AG09319 (cell line): ENCODE measurements at places on chromosomes 7 and 10.

DNA sequence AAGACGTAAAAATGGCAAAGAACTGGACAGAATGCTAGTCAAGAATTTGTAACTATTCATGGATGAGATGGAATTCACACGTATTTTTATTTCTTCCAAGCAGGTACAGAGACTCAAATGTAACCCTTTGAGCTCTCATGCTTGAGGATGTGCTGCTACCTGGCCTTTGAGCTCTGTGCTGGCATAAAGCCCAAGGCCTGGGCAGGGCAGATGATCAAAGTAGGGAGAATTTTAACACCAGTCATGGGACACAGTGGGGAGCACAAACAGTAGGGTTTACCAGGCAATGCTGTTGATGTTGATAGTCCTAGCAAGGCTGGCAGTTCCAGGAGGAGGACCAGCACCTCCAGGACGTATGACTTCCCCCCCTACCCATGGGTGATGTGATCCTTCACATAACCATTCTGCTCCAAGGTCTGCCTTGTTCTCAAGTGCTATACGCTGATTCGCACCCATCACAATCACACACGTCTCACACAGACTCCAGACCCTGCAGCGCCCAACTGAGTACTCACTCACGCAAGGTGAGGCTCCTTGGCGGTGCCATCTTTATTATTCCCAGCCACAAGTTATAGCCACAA lies 48.6 kb upstream of the DLG5 start:
- DNase-seq, result no peak

DNA sequence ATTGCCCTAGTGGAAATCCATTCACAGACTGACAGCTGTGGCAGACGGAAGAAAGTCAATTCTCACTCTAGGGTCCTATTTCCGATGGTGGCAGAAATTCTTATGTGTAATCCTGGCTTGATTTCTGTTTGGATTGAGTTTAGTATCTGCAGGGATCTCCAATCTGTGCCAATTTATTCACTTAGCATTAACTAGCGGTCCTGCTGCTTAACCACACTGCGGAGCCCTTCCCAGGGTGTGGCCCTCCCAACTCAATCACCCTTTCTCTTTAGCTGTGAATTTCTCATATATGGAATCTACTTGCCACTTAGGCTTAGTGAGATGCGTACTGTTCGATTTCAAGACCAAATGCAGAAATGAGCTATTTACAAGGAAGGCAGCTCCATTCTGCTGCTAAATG lies 215.7 kb downstream of the SFMBT2 start:
- DNase-seq, result no peak

DNA sequence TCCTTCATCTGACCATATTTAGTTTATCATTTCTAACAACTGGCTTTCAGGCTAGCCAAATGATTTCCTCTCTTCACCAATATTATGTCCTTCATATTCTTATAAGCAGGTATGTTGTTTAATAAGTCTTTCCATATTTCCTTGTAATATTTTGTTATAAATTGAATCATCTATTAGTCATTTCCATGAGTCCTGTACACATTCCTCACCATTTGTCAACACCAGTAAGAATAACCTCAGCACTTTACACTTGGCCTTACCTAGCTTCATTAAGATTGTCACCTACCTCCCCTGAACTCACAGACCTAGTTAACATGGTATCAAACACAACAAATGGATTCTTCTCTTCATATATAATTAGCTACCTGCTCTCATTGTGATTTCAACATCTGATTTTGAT lies 282.3 kb downstream of the SEMA3D start:
- no peak for DNase-seq

GRCh38 chr10:32937911-32938424 lies 20.1 kb downstream of the ITGB1 start:
- no peak for DNase-seq

DNA sequence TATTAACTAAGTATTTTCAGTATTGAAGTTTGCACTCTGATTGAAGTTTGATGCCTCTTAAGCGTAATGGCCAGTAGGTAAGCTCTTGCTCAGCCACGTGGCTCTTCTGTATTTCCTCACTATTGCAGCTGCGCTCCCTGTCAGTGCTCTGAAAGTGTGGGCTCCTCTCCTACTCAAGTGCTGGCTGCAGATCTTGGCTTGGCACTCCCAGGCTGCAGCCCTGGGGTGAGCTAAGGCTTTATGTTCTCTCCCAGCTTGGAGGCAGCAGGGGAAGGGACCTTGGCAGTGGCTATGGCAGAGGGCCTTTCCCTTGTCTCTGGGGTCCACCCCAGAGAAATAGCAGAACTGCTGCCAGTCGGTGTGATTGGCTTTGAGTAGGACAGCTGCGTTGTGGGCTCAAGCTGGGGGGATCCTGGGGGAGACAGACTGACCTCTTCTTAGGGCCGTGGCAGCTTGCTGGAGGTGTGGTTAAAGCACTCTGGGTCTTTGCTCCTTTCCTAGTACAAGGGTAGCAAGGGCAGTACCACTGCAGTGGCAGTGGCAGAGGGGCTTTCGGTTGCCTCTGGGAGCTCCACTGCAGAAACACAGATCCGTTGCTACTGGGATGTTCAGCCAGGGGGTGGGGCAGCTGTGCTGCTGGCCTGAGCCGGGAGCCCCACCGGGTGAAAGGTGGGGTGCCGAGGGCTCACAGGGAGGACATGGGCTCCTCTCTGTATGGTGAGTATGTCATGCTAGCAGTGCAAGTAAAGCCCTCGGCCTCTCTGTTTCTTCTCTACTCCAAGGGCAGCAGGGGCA lies 100.5 kb downstream of the GLCCI1 start:
- no peak for DNase-seq

DNA sequence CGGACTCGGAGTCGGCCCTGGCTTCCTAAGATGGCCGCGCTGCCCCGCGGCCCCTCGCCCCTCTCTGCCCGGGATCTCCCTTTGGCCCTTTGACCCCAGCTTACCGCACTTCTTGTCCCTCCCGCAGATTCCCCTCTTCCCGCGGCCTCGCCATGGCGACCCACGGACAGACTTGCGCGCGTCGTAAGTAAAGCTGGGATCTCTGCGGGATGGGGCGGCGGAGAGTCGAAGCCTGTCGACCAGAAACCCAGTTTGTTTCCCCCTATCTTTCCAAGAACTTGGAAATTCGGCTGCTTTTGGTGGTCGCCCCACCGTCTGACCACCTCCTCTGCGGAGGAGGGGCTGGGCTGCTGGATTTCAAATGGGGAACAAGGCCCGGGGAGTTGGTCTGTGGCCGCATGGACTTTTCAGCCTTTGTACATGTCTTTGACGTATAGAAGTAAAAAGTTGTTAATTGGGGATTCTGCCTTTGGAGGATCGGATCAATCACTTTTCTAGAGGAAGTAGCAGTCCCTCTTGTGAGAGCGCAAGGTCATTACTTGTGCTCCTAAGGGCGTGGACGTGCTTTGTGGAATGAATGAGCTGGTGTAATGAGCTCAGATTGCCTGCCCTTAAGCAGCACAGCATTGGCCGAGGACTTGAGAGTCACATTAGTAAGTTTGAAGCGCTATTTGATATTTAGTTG lies 553 bp downstream of the VDAC2 start:
- no peak for DNase-seq

GRCh38 chr7:142542942-142543341 lies 206.3 kb upstream of the PRSS1 start:
- DNase-seq, result no peak

GRCh38 chr7:151023232-151023631 lies 1.1 kb downstream of the ATG9B start:
- no peak for DNase-seq

- no peak for DNase-seq
Measured at GRCh38 chr7:122727759-122728158, 25.0 kb upstream of the RNF148 start.

- DNase-seq, result peak; percentile 66
Measured at GRCh38 chr7:102991540-102992214, 78.9 kb downstream of the LRRC17 start.

DNA sequence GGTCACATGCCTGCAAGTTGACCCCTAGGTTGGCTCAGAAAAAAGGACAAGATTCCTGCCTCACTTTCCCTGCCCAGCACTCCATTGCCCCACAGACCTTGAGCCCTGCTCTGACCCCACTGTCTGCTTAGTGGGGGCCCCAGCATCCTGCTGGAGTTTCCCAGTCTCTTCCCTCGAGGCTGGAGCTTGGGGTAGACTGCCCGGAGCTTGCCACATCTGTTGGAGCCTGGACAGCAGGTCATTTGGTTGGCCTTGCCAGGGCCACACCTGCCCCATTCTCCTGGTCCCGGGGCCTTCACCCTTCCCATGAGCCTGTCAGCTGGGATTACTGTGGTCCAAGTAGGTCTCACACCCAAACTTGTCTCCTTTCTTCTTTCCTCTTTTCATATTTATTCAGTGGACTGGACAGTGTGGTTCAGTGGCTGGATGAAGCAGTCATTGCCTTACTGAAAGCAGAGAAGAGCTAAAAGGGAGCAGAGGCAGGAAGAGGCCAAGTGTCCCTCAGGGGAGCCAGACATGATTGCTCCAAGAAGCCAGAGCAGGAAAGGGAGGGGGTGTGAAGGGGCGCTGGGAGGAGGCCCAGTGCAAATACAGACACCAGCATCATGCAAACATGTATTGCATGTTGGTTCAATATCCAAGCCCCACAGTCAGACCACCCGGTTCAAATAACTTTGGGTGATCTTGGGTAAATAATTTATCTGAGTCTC lies 56.2 kb upstream of the CACUL1 start:
- DNase-seq, result no peak

DNA sequence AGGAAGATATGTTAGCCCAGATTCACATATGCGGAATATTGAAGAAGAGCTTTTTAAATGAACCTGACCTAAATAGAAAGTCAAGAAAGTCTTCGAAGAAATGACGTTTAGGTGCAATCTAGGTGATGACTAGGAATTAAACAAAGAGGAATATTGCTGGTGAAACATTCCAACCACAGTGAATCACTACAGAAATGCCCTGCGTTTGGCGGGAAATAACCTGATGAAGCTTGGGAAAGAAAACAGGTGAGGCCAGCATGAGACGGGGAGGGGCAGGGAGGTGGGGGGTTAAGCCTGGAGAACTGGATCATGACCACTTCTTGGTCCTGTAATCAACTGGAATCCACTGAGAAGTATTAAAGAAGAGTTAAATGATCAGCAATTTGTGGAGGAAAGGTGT lies 299.4 kb upstream of the VSTM2A start:
- DNase-seq, result no peak

DNA sequence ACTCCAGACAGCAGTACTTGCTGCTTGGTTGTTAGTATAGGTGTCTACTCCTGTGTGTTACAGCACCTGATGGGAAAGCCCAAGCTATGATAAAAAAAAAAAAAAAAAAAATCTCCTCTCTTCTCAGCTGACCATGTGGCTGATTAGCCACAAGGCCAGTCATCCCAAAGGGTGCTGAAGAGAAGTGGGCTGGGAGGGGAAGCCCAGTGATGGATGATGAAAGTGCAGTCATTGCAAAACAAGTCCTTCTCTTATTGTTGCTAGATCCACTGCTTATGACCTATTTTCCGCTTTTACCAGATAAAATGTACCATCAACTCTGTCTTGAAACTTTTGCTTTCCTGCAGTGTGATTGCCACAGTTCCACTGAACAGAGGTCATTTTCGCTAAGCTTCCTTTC lies 1092.5 kb upstream of the C7orf33 start:
- no peak for DNase-seq

DNA sequence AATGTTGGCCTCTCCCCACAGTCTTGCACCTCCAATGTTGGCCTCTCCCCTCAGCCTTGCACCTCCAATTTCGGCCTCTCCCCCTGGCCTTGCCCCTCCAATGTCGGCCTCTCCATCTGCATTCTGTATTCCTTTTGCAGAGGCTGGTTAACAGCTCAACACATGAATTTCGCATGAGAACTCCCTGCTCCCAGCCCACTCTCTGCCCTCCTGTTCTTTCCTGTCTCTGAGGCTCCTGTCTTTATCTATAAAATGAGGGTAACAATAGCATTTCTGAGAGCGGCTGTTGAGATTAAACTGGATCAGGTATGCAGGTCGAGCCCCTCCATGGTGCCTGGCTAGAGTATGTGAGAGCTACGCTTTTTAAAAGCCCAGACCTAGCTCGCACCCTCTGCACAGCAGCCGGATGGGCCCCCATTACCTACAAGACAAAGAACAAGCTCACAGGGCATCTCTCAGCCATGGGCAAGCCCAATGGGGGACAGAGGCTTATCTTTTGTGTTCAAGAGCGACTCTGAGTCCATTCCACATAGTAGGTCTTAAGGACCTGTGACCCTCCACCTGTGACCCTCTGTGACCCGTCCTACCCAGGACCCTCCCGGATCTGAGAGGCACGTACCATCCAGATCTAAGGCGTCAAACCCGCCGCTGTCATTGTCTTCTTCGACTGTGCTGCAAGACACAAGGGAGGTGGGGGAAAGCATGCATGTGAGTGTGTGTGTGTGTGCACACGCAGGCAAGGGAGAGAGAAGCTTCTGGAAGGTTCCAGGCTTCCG lies 82.2 kb upstream of the GNA12 start:
- DNase-seq, result no peak

DNA sequence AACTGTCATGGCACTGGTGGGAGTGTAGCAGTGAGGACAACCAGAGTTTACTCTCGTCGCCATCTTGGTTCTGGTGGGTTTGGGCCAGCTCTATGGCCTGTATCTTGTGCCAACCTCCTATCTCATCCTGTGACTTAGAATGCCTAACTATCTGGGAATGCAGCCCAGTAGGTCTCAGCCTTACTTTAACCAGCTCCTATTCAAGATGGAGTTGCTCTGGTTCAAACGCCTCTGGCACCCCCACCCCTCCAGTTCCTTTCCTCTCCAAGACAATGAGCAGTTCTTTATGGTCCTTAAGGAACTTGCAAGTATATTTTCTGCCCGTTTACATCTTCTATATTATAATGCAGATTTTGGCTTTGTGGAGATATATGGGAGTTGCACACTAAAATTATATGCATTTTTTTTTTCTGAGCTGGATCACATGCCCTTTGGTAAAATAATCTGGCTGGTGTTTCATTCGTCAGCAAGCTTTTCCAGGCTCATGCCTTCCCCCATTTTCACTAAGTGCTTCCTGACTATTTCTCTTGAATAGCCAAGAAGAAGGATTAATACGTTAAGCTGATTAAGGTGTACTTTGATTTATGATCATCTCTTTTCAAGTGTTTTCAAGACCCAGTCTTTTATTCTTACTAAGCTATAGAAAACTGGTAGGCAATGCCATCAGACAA lies 11.2 kb upstream of the WIPF3 start:
- no peak for DNase-seq

DNA sequence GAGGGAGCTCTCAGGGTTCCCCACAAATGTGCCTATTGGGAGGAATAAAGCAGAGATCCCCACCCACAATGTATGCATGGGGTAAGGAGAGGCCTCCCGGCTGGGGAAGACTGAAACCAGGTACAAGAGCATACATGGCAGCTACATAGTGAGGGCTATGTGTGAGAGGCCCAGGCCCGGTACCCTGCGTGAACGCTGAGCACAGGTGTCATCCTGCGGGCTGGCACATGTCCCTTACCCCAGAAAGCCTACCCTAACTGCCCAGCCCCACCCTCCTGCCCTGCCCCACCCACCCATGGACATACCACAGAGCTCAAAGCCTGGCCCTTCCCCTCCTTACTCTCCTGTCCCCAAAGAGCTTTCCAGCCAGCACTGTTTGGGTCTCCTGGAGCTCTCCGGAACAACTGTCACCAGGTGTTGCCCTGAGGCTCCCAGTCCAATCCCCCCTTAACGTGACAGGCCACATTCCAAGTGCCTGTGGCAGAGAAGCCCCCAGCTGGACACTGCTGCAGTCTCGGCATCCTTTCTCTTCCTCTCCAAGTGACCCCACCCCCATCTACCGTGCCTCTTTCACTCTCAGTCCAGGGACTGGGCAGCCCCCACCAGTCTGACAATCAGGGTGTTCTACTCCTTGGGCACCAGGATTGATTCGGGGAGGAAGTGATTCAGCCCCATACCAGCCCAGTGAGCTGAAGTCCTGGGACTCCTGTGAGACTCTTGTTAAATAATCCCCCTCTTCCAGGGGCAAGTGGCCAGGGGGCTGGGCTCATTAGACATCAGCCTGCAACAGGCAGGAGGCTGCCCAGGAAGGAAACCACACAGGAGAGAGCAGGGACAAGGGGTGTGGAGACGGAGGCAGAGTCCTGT lies 19.6 kb downstream of the GRID1 start:
- no peak for DNase-seq
